Breast epithelium (tissue), 4 donors: ENCODE measurements at places on chromosomes 3 and 15. TPM values are rescaled to one million over a fixed set of nuclear protein-coding genes. Genes with fewer than 3 reads are reported as not detected.

GRCh38 chr3:156377718-156378117, 177.2 kb downstream of the SSR3 start:
- no peak overlapping the region for H3K27ac ChIP-seq
- H3K36me3 ChIP-seq = no peaks in the 10 kb centered on the region
- no peaks in the 10 kb centered on the region for H3K4me1 ChIP-seq
- DNase-seq = no peak
- no peaks in the 10 kb centered on the region for H3K27me3 ChIP-seq

DNA sequence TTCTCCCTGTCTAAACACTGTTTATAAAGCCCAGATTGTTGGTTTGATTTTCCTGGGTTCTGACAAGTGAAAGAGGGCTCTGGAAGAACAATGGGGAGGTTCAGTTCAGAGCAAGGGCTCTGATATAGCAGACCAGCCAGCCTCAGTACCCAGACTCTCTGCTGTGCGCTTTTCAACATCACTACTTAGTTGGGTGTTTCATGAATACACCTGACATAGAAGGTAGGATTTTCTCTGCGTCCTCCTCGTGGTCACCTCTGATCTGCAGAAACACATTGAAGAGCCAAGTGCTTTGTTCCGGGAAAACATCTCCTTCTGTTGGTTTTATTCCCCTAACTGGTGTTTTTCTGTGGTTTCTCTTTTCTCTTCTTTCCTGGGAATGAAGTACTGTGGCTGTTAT, 99.5 kb downstream of the EPHB1 start:
- no peak for DNase-seq
- H3K36me3 ChIP-seq = no peaks in the 10 kb centered on the region
- no peaks in the 10 kb centered on the region for H3K27me3 ChIP-seq
- no peak overlapping the region for H3K27ac ChIP-seq
- no peaks in the 10 kb centered on the region for H3K4me1 ChIP-seq

GRCh38 chr15:67189326-67190051, 65.0 kb downstream of the AAGAB start:
- H3K4me3 ChIP-seq = no peak overlapping the region
- no peaks in the 10 kb centered on the region for H3K36me3 ChIP-seq
- peak overlapping the region; percentile 95 for H3K27ac ChIP-seq

GRCh38 chr3:69305011-69305410, 80.9 kb downstream of the FRMD4B start:
- no peaks in the 10 kb centered on the region for H3K36me3 ChIP-seq
- DNase-seq = no peak

ZXDC gene
- 37.6 TPM for total RNA-seq

HIGD2B gene
- total RNA-seq = not detected

AAGAB gene
- total RNA-seq = 23.2 TPM

C2CD4B gene
- total RNA-seq = 0.98 TPM

LRIG1 gene
- total RNA-seq = 66.1 TPM

- H3K27me3 ChIP-seq = no peaks in the 10 kb centered on the region
- no peak for DNase-seq
- no peaks in the 10 kb centered on the region for H3K4me1 ChIP-seq
- no peak overlapping the region for H3K4me3 ChIP-seq
Observed at GRCh38 chr3:38311476-38311875, 29.4 kb downstream of the SLC22A14 start.

- H3K36me3 ChIP-seq = no peaks in the 10 kb centered on the region
- no peaks in the 10 kb centered on the region for H3K4me1 ChIP-seq
- no peaks in the 10 kb centered on the region for H3K27me3 ChIP-seq
- no peak overlapping the region for H3K4me3 ChIP-seq
- no peak for DNase-seq
- H3K27ac ChIP-seq = no peak overlapping the region
Observed at GRCh38 chr3:114464548-114464947, 170.7 kb downstream of the TIGIT start.

GRCh38 chr3:142852009-142852408, 36.9 kb downstream of the PCOLCE2 start:
- no peak for DNase-seq
- H3K27me3 ChIP-seq = no peaks in the 10 kb centered on the region
- H3K27ac ChIP-seq = no peak overlapping the region
- H3K4me3 ChIP-seq = no peak overlapping the region
- H3K4me1 ChIP-seq = no peaks in the 10 kb centered on the region

CDHR4 gene
- total RNA-seq = not detected

DNA sequence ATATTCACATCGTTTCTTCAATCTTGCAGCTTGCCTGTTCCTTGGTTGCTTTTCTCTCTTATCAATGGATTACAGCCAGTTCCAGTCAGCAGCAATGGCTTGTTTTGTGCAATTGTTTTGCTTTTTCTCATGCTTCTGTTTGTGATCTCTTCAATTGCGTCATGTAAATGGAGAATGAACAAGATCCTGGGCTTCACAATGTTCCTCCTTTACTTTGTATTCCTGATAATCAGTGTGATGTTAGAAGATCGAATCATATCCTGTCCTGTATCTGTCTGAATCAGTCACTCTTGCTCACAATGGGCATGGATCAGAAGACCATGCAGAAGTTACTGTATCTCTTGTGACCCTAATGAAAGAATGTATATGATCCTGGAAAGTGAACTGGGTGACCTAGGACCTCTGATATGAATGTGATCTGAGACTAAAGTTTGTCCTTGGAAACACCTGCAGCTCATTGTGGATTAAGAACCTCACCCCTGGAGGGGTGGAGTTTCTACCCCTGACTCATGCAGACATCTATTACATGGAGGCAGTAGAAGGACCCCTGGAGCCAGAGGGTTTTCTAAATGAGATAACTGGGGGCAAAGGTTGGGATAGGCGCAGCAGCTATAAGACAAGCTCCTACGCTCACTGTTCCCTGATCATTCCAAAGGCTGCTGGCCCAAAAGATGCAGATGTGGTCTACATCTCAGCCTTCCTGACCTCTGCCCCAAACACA, 32.2 kb downstream of the SLC24A1 start:
- H3K4me1 ChIP-seq = peaks cover 4% of the 10 kb centered on the region
- H3K27me3 ChIP-seq = no peaks in the 10 kb centered on the region
- no peak overlapping the region for H3K4me3 ChIP-seq
- no peak overlapping the region for H3K27ac ChIP-seq
- no peak for DNase-seq

GOLGA8Q gene
- 1.9 TPM for total RNA-seq

- no peak overlapping the region for H3K27ac ChIP-seq
- no peaks in the 10 kb centered on the region for H3K4me1 ChIP-seq
- no peaks in the 10 kb centered on the region for H3K27me3 ChIP-seq
- DNase-seq = no peak
- no peak overlapping the region for H3K4me3 ChIP-seq
- no peaks in the 10 kb centered on the region for H3K36me3 ChIP-seq
Observed at GRCh38 chr3:177800561-177800960, 603.3 kb upstream of the TBL1XR1 start.

SH3GL3 gene
- not detected for total RNA-seq

- no peak for DNase-seq
- H3K4me3 ChIP-seq = no peak overlapping the region
- H3K36me3 ChIP-seq = no peaks in the 10 kb centered on the region
- H3K27me3 ChIP-seq = no peaks in the 10 kb centered on the region
- no peak overlapping the region for H3K27ac ChIP-seq
Observed at GRCh38 chr15:70410371-70410985, 312.8 kb upstream of the TLE3 start.

- no peak overlapping the region for H3K27ac ChIP-seq
- H3K4me1 ChIP-seq = no peaks in the 10 kb centered on the region
- no peaks in the 10 kb centered on the region for H3K36me3 ChIP-seq
- no peak for DNase-seq
- H3K4me3 ChIP-seq = no peak overlapping the region
Observed at GRCh38 chr3:166270429-166270828, 433.2 kb upstream of the BCHE start.

GXYLT2 gene
- 15.4 TPM for total RNA-seq

DNA sequence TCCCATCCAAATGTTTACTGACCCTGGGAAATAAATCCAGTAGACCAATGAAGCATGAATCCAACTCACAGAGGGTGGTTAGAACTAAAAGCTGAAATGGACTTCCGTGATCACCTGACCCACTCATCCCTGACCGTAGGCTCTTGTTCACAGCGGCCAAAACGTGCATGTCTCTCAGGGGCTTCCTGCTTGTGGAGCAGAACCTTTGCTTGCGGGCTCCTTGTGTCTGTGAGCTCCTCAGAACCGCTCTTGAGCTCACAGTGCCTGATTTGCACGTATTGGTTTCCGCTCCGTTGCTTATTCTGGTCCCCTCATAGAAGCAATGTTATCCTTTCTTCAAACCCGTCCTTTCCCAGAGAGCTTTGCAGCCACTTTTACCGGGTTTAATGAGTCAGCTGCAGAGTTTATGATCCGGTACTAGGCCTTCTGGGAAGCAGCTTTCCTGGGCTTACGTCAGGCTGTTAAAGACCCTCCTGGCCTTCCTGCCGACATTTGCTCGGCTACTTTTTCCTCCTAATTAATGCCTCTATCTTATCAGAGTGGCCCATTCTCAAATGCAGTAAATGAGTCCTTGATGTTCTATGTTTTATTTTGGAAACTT, 35.4 kb downstream of the LIPC start:
- no peaks in the 10 kb centered on the region for H3K36me3 ChIP-seq
- no peak for DNase-seq
- no peaks in the 10 kb centered on the region for H3K4me1 ChIP-seq

GRCh38 chr15:26867200-26868007, 542 bp downstream of the GABRA5 start:
- peaks cover 52% of the 10 kb centered on the region for H3K27me3 ChIP-seq
- no peak for DNase-seq
- peak overlapping the region; percentile 11 for H3K4me3 ChIP-seq
- H3K4me1 ChIP-seq = no peaks in the 10 kb centered on the region
- H3K36me3 ChIP-seq = no peaks in the 10 kb centered on the region

ZIC4 gene
- 0.15 TPM for total RNA-seq

GRCh38 chr3:111998636-111999483, at the start of gene TAGLN3:
Gene TAGLN3, plus strand, starts transcription at chr3:111998922. Its CDS starts 501 bp downstream, at chr3:111999423.
- no peaks in the 10 kb centered on the region for H3K36me3 ChIP-seq
- no peaks in the 10 kb centered on the region for H3K4me1 ChIP-seq
- H3K4me3 ChIP-seq = peak within 1 kb of the TSS; percentile 67

LRRC49 gene
- 9.5 TPM for total RNA-seq

GRCh38 chr3:2862366-2862765, 247.8 kb downstream of the IL5RA start:
- H3K4me3 ChIP-seq = no peak overlapping the region
- no peaks in the 10 kb centered on the region for H3K27me3 ChIP-seq
- DNase-seq = no peak

DNA sequence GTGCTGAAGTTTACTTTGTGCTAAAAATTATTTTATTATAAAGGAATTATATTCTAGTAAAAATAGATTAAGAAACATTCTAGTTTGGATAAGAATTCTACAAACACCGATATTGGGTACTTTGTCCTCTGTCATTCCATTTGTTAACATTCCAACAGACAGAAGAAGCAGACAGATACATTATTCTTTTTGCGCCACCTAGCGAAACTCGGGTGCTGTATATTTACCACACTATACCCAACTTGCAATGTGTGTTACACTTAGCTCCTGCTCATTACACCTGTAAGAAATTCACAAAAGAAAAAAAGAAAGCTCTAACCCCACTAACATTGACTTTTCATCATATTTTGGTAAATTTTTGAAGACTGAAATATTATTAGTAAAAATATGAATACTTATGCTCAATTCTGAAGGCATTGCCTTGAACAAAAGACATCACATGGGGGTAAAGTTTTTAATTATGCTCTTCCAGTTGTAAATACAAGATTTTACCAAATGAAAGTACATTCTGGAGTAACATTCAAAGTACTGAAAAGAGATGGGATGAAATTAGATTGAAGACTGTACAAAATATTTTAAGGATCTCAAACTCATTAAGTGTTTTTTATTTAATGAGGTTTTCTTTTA, 136.5 kb upstream of the MLF1 start:
- H3K36me3 ChIP-seq = no peaks in the 10 kb centered on the region
- no peaks in the 10 kb centered on the region for H3K27me3 ChIP-seq
- no peak overlapping the region for H3K27ac ChIP-seq
- no peaks in the 10 kb centered on the region for H3K4me1 ChIP-seq
- DNase-seq = no peak
- no peak overlapping the region for H3K4me3 ChIP-seq

GRCh38 chr3:58536501-58537411, at the start of gene ACOX2:
Gene ACOX2, minus strand, starts transcription at chr3:58537190. Its CDS starts 2,084 bp downstream, at chr3:58535106.
- H3K4me1 ChIP-seq = no peaks in the 10 kb centered on the region
- H3K27me3 ChIP-seq = no peaks in the 10 kb centered on the region
- peak within 1 kb of the TSS; percentile 83 for H3K27ac ChIP-seq
- H3K36me3 ChIP-seq = no peaks in the 10 kb centered on the region

DNA sequence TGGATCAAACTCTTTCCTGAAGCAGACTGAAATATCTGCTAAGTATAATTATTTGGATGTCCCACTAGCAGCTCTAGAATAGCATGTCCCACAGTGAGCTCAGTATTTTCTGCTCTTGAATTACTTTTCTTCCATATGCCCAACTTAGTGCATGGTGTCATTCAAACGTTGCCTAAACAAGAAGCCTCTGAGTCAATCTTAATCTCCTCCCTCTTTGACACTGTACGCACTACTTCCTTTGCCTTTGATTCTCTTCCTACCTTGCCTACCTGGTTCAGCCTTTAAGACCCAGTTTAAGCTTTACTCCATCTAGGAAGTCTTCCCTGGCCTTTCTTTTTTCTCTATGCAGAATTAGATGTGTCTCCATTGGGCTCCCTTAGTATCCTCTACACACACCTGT, 54.5 kb downstream of the SEC22A start:
- no peak for DNase-seq
- no peaks in the 10 kb centered on the region for H3K36me3 ChIP-seq
- no peaks in the 10 kb centered on the region for H3K4me1 ChIP-seq
- H3K4me3 ChIP-seq = no peak overlapping the region

- H3K4me1 ChIP-seq = no peaks in the 10 kb centered on the region
- no peaks in the 10 kb centered on the region for H3K36me3 ChIP-seq
- no peak for DNase-seq
Observed at GRCh38 chr3:33115024-33115768, 1.4 kb downstream of the CRTAP start.

DNA sequence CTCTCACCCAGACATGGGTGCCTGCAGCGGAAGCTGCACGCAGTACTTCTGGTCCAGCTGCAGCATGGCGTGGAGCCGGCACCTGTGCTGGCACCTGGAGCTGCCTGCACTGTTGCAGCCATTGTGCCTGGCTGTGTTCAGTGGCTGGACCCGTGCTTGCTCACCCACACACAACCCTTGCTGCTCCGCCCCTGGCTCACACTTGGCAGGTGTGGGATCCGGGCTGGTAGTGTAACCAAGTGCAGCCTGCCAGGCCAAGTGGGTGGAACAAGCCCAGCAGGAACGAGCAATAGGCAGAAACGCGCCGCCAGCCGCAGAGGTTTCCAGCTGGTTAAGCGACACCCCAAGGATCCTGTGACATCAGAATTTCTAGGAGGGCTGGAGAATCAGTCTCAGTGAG, 11.2 kb upstream of the SCAPER start:
- no peaks in the 10 kb centered on the region for H3K27me3 ChIP-seq
- H3K4me1 ChIP-seq = no peaks in the 10 kb centered on the region
- H3K4me3 ChIP-seq = no peak overlapping the region
- DNase-seq = no peak
- no peak overlapping the region for H3K27ac ChIP-seq
- no peaks in the 10 kb centered on the region for H3K36me3 ChIP-seq

DNA sequence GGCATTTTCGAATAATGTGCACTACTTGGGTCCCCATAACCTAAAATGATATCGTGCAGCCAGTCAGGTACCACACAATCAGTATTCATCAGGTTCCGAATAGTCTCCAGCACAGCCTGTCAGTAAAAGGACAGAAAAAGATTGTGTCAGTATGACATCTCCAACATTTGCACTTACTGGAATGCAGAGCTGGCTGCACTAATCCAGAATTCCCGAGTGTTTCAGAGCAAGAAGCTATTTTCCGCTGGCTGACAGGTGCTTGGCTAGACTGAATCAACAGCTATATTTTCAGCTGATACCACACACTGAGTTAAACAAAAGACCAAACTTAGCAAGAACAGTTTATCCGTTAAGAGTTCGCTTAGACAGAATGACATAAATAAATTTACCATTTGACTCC, 68.8 kb downstream of the AQR start:
- no peak overlapping the region for H3K4me3 ChIP-seq
- H3K27ac ChIP-seq = no peak overlapping the region
- no peaks in the 10 kb centered on the region for H3K27me3 ChIP-seq
- no peak for DNase-seq
- H3K36me3 ChIP-seq = peaks cover 10% of the 10 kb centered on the region
